Naive thymus-derived CD8-positive, alpha-beta T cell (primary cell): ENCODE measurements at places on chromosomes 13 and 19.

- DNase-seq = no peak
These were observed 248.3 kb upstream of the SLITRK1 start for GRCh38 chr13:84130495-84131114.

GRCh38 chr13:55664178-55664577 lies 1476.5 kb upstream of the PRR20A start:
- DNase-seq = no peak

- DNase-seq = no peak
These were observed 17.8 kb downstream of the HCN2 start for GRCh38 chr19:607301-608154.

GRCh38 chr13:27907121-27907787 lies 12.5 kb upstream of the PDX1 start:
- no peak for DNase-seq

GRCh38 chr13:32790731-32791130 lies 204.5 kb downstream of the PDS5B start:
- no peak for DNase-seq

DNA sequence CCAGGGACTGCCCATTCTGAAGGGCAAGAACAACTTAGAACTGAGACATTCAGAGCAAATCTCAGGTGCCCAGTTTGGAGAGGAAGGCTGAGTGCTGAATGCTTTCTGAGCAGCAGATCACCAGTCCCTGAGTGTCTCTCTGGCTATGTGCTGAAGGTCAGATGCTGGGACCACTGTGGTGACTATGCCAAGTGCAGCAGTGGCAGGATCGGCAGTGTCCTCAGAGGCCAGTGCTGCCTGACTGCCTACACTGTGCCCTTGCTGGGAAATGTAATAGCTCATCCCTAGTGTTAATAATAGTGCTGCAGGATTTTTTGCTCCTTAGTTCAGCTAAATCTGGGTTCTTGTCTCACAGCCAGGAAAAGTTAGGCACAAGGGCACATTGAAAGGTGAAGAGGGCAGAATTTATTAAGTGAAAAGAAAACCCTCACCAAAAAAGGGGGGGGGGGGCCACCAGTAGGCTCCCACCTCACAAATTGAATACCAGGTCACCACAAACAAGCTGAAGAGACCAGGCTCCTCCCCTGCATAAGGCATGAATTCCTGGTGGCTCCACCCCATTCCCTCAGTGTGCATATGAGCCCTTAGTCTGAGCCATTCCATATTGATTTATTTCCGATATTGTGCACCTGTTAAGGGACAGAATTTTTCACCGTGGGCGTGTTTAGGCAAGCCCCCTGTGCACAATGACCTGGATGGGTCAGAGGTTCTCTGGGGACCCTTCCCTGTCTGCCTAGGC lies 18.5 kb downstream of the RFXAP start:
- DNase-seq = no peak

DNA sequence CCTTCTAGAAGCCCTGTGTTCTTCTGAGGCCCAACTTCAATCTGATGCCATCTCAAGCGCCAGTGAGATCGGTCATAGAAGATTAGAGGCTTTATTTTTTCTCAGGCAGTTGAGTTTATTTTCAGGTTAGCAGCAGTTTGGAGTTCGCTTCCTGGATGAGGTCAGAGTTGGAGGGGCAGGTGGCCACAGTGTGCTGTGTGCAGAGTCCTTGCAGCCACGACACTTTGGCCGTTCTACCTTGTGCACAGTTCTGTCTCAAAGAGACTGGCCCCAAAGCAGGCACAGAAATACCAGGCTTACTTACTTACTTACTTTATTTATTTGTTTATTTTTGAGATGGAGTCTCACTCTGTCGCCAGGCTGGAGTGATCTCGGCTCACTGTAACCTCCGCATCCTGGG lies 15.9 kb upstream of the ELAVL1 start:
- DNase-seq = no peak

DNA sequence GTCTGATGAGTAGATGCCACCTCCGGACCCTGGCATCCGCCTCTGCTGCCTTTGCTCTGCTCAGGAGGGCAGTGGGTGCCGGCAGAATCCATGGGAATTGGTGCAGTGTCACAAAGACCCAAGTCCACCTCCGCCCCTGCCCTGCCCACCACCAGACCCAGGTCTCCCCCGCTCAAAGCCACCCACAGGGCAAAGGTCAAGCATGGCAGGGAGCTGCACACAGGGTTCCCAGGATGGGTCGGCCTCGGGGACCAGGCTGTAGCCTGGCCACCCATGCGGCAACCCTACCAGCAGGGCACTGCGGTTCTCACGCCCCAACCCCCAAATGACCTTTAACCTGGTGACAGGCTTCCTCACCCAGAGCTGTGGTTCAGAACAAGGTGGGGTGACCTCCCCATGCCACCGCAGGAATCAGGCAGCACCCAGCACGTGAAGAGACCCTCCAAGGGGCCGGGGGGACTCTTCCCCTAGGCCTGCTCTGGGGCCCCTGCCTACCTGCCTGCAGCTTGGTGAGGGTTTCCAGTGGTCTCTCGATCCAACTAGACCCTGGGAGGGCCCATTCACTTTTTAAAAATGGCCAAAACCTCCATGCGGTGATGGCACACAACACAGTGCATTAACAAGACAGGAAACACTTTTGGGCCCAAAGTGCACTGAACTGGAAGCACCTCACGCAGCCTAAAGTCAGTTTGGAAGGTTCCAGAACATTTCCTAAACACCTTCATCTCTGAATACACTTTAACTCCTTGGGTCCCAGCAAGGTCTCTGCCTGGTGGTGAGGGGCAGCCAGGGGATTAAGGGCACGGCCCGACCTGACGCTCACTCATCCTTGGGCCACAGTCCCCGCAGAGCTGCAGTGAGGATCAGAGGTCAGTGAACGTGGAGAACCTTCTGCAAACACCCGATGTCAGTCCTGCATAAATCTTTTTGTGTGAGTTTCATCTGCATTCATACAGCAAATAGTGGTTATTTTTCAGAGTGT lies 11.0 kb downstream of the GAS6 start:
- DNase-seq = no peak

DNA sequence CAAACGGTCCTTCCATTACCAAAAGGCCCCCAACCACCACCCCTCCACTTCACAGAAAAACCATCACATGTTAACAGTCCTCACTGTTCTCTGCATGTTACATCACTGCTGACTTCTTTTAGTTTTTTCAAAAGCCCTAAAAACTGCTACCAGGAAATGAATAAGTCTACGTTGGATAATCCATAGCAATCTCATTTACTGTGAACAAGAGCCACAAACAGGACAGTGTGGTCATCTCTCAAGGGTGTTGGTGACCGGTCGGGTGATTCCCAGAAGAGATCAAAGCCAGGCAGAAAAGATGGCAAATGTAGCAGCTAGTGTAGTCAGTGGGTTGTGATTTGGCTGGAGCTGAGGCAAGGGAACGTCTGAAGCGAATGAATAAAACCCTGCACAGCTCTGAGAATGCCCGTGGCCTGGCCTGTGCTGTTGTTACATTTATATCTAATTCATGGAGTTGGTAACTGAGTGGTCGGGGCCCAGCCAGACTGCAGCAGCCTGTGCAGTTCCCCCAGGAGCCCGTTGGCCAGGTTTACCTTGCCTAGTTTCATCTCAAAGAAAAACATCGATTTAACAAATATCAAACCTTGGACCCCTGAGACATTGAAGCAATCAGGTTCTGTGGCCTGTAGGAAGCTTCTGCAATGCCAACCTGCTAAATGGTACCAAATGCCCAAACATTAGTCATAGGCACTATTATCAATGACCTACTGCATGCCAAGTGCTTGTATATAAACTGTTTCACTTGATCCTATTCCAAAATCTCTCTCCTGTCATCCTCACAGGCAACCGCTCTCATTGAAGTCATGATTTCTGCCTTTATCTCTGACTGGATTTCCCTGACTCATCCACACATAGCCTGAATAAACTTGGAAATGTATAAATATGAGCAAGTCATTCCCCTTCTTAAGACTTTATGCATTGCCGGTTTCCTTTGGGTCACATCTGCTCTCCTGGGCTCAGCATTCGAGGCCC lies 153.8 kb upstream of the SERP2 start:
- DNase-seq = no peak
